ENCODE measurements at places on chromosomes 1 and 21. TPM values are rescaled to one million over a fixed set of nuclear protein-coding genes. Genes with fewer than 3 reads are reported as not detected.
A peak's percentile ranks its signal among the peaks of the same experiment; 100 is the strongest.

GRCh38 chr21:42299324-42300044 lies 15.7 kb downstream of the TFF3 start:
- no peak overlapping the region for H3K4me3 ChIP-seq
- DNase-seq, result peak; percentile 51
- no peak overlapping the region for H3K27ac ChIP-seq
- no peaks in the 10 kb centered on the region for H3K27me3 ChIP-seq

GRCh38 chr1:12473596-12474362 lies 144.2 kb downstream of the DHRS3 start:
- peaks cover 96% of the 10 kb centered on the region for H3K4me1 ChIP-seq
- no peaks in the 10 kb centered on the region for H3K36me3 ChIP-seq
- no peaks in the 10 kb centered on the region for H3K27me3 ChIP-seq

DNA sequence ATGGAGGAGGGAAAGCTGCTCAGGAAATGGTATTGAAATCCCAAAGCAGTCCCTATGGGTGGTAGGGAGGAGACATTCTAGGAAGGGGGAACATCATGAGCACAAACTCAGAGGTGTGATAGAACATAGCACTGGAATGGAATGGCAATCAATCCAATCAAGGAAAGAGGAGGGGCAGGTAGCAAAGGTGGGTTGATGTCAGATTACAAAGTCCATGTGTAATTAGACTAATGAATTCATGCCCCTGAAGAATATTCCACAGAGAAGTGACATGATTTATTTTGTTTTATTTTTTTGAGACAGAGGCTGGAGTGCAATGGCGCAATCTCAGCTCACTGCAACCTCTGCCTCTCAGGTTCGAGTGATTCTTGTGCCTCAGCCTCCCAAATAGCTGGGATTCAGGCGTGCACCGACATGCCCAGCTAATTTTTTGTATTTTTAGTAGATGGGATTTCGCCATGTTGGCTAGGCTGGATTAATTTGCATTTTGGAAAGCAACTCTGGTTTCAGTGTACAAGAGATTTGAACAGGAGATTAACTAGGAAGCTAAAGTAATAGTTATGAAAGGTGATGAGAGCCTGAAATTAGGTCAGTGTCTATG lies 36.1 kb downstream of the DEGS1 start:
- H3K4me3 ChIP-seq, result no peak overlapping the region
- DNase-seq, result no peak
- no peaks in the 10 kb centered on the region for H3K36me3 ChIP-seq
- H3K4me1 ChIP-seq, result peaks cover under 1% of the 10 kb centered on the region

GRCh38 chr1:53600001-53600400 lies 139.0 kb downstream of the GLIS1 start:
- no peak for DNase-seq
- H3K36me3 ChIP-seq, result no peaks in the 10 kb centered on the region

DNA sequence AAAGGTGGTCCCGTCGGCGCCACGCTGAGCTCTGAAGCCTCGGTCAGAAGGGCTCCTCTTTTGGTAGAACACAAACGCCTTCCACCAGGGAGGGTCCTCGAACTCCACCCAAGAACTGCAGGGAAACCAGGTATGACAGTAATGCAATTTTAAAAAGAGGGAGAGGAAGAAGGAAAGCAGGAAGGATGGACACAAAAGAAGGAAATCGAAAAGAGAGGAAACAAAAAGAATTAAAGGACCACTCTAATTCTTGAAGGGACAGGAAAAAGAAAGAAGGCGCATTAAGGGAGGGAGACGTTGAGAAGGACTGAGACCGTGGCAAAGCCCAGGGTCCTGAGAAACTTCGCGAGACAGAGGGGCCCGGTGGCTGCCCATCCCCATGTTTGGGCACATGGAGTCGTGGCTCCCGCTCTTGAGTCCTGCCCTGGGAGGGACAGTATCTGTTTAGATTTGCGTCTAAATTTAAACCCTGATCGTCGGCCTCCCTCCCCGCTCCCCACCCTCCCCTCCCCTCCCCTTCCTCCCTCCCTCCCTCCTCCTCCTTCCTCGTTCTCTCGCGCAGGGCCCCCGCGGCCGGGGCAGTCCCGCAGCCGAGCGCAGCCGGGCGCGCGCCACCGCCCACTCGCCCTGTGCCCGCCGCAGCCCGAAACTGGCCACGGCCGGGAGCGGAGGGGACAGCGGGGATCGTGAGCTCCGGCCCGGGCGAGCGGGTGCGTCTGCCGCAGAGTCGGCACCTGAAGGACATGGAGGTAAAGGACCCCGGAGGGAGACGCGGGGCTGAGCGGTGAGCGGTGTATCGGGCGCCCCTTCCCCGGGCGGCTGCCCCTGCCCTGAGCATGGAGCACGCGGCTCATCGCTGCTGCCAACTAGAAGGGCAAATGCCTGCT lies at the start of gene RCSD1:
Gene RCSD1, plus strand, starts transcription at position 552 of the 887 bp plus-strand sequence. Its CDS starts 192 bp downstream, at position 744.
- H3K4me3 ChIP-seq, result peak within 1 kb of the TSS; percentile 98
- no peaks in the 10 kb centered on the region for H3K27me3 ChIP-seq
- H3K27ac ChIP-seq, result peak within 1 kb of the TSS; percentile 95
- peaks cover 77% of the 10 kb centered on the region for H3K4me1 ChIP-seq
- DNase-seq, result peak; percentile 75
- peaks cover 27% of the 10 kb centered on the region for H3K36me3 ChIP-seq

ST6GALNAC3 gene
- total RNA-seq, result 2.5 TPM

CRP gene
- total RNA-seq, result not detected

Measured in activated T-cell treated with anti-CD3 and anti-CD28 coated beads, Interleukin-2, amount 50 U/mL, for 72 hours (primary cell).